CD4-positive, alpha-beta T cell treated with Interleukin-21 for 1 hour (primary cell): ENCODE measurements at places on chromosomes 5 and 9.

GRCh38 chr5:98463676-98464075 is 309.8 kb upstream of the RGMB start:
- DNase-seq, result no peak

- no peak for DNase-seq
Observed at GRCh38 chr5:36502608-36503007, 103.8 kb upstream of the SLC1A3 start.

- DNase-seq, result no peak
Observed at GRCh38 chr5:13708906-13709305, 235.6 kb downstream of the DNAH5 start.

- DNase-seq, result peak; percentile 20
Observed at GRCh38 chr9:95887926-95888497, 12.5 kb downstream of the ERCC6L2 start.

DNA sequence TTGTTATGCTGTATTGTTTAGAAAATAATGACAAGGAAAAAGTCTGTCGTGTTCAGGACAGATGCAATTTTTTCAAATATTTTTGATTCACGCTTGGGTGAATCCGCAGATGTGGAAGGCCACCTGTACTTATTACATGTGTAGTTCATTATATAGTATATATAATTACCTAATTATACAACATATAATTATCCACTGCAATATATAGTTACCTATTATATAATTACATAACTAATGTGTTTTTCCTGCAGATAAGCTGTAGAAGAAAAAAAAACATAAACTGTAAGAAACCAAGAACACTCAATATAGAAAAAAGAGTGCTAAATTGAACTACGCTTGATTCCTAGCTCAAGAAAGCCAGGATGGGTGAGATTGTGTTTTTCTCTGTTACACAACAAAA is 93.6 kb upstream of the RANBP3L start:
- no peak for DNase-seq

DNA sequence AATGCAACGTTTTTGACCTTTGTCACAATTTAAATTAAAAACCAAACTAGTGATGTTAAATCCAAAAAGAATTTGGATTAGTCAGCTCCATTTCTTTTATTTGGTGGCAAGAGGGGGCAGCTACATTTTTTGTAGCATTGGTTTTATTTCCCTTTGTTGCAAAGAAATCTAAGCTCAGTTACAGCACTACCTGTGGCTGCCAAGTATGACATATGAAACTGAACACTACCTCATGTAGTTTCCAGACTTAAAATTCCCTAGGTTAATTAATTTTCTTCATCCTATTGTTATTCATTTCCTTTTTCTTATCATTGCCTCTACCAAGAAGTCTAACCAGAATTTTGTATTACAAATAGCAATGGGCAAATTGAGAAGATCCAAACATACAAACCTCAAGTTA is 393.5 kb downstream of the BRINP1 start:
- no peak for DNase-seq

- DNase-seq, result no peak
Observed at GRCh38 chr9:105971986-105972385, 277.6 kb downstream of the TMEM38B start.

- no peak for DNase-seq
Observed at GRCh38 chr5:137370096-137371071, 128.7 kb downstream of the SPOCK1 start.

DNA sequence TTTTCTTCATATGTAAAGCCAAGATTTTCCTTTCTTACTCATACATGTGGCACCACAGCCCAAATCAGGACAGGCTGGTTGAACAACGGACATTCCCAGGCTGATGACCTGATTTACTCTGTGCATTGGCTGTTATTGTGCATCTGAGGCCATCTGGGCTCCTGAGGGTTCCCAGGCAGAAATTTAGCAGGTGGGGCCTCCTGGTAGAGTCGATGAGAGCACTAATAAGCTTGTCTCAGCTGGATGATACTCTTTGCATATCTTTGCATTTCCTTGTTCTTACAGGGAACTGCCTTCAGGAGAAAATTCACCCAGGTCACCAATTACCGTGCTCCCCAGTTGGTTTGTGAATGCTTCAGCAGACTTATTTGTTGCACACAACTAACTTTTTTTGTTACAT is 605.1 kb downstream of the ELAVL2 start:
- no peak for DNase-seq

- no peak for DNase-seq
Observed at GRCh38 chr5:112388074-112388473, 31.0 kb downstream of the EPB41L4A start.

- DNase-seq, result no peak
Observed at GRCh38 chr9:127308652-127309434, 44.3 kb downstream of the GARNL3 start.

DNA sequence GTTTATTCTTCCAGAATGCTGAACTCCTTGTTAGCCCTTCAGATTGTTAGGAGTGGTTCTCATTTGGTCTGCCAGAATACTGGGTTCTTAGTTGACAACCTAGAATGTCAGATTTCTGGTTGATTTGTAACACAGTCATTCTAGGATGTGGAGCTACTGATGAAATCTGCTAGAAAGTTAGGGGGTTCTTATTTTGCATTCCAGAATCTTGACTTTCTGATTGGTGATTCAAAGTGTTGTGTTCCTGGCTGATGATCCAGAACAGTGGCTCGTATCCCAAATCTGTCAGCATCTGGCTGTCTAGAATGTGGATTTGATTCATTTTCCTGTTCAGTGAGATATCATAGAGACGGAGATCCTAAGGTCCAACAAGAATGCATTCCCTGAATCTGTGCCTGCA is 21.9 kb downstream of the PTGS1 start:
- no peak for DNase-seq

DNA sequence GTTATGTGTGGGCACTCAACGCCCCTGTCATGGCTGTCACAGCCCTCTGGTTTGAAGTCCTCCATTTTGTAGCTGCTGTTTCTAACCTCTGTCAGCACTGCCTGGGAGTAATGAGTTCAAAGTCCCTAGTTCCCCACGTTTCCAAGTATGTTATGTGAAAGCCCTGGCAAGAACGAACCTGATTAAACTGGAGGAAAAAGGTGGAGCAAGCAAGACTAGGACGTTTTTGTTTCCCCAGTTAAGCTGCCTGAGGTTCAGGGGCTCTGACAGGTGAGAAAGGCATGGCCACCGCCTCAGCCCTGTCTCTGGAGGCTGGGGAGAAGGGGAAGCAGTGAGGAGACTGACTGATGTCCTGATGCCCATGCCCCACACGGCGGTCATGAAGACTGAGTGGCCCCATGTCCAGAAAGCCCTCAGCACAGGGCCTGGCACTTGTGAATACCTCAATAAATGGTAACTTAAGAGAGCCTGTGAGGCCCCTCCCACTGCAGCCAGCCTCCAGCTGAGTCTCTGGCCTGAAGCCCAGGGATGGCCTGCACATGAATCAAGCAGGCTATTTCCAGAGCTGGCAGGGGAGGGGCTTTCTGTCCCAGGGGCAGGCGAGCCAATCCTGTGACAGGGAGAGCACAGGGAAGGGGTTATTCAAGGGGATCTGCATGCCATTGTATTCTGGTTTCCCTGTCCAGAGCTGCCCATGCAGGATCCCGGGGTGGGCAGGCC is 61.8 kb downstream of the PFDN1 start:
- DNase-seq, result no peak

- DNase-seq, result peak; percentile 40
Observed at GRCh38 chr5:10364186-10364689, 10.7 kb downstream of the MARCHF6 start.

DNA sequence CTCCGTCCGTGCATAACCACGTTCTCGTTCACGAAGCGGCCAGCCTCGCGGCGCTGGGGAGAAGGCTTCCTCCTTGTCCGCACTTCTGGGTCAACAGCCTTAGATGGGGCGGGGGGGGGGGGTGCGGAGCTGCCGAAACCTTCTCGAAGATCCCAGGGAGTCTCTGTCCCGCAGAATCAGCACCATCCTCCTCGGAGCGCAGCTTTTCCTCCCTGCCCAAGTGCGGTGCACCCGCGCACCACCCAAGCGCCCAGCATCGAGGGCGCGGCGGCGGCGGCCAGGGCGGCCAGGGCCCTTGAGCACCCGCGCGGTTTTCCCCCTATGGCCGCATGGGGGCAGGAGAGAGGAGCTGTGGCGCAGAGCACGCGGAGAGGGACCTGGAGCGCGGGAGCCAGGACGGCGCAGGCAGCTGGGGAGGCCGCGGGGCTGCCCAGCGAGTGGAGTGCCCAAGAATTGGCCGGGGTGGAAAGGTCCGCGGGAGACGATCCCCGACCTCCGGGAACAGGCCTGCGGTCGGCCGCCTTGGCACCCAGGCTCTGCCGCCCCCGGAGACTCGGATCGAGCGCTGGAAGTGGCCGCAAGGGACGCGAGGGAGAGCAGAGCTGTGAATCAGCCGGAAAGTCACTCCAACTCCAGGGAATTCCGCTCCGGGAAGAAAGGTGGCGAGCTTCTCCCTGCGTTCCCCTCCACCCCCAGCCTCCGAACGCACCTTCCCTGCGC is 43.1 kb downstream of the TMEM174 start:
- DNase-seq, result peak; percentile 59

- DNase-seq, result no peak
Observed at GRCh38 chr5:113002423-113002822, 25.8 kb downstream of the DCP2 start.

GRCh38 chr5:76514292-76514691 is 108.9 kb downstream of the F2RL2 start:
- DNase-seq, result no peak

- DNase-seq, result no peak
Observed at GRCh38 chr5:142650881-142651280, 35.0 kb downstream of the FGF1 start.

DNA sequence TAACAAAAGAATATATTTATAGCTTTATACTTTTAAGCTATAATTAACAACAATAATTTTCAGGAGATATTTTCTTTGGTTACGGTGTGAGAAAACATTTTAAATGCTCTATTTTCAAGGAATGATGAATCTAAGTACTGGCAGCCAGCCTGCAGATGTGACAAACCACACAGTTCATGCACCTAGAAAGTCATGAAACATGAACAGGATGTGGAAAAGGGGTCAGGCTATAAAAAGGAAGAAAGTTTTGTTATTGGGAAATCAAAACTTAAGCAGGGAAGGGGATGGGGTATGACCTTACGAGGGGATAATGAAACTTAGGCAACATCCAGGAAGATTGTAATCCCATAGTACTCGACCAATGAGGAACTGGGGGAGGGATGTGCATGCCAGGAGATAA is 508.7 kb upstream of the GRAMD2B start:
- no peak for DNase-seq

DNA sequence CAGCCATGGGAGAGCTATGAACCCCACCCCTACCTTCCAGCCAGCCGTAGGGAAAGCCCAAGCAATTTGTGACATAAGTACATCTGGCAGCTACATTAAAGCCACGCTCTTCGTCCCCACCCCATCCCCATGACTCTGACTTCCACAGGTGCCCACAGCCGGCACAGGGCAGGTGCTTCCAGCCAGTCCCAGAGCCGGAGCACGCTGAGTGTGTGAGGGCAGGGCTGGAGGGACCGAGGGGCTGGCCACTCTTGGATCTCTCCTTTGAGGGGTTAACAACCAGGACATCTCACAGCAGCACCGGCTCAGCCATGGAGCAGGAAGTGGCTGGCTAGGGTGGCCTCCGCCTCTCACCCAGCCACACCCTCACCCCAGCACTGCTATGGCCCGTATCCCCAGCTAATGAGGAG is 2.4 kb upstream of the FAM78A start:
- DNase-seq, result peak; percentile 48

DNA sequence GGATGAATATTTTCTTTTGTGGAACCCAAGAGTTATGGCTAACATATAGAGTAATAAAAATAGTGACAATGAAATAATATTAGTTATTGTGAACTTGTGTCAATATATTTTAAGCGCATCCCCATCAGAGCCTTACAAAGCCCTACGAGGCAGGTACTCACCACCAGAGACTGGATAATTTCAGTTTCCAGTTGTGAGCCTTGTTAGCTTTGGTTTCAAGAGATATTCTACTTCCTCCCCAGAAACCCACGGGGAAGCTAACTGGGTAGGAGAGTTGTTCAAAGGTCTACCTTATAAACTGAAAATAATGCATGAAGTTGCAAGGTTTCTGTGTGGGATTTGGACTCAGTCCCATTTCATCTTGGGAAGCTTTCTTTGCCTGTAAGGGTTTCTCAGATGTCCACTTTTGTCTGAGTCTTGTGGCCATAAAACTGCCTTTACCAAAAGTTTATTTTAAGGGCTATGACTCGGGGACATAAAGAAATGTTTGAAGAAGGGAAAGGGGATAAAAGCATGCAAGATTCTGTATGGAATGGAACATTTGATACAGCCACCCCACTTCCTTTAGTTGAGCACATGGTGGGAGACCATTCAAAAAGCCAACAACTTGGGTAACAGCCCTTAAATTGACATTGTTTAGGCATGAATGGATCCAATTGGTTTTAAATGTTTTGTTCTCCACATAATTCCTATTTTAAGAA is 57.4 kb upstream of the ANKRD55 start:
- DNase-seq, result no peak

DNA sequence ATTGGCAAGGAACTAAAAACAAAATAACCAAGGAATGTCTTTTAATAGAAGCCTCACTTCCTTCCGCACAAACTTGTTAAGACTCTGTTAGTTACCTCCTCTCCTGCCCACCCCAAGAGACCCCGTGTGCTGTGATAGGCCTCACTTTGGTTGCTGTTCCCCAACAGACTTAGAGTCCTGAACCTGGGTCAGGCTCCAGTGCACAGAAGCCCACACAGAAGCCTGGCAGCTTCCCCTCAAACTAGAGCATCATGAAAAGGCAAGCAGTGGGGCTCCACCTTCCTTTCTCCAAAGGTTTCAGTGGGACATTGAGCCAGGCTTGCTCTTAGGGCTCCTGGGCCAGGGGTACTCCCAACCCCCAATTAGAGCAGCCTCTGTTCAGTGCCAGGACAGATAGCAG is 230.5 kb downstream of the ESM1 start:
- DNase-seq, result no peak

DNA sequence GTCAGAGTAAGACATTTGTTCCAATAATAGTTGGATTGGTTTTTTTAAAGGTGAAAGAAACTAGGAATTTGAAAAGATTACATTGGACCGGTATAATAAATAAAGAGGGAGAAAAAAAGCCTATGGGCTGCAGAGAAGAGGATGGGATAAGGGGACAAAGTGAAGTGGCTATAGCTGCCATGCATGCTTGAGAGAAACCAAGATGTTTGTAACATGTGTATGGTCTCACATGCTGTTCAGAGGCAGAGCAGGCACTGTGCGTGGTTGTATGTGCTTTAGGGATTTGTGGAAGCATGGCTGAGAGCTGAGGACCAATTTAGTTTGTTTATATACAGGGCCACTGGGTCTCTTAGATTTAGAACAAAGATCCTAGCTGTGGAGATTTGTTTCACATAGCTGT is 32.7 kb downstream of the LNPEP start:
- no peak for DNase-seq

DNA sequence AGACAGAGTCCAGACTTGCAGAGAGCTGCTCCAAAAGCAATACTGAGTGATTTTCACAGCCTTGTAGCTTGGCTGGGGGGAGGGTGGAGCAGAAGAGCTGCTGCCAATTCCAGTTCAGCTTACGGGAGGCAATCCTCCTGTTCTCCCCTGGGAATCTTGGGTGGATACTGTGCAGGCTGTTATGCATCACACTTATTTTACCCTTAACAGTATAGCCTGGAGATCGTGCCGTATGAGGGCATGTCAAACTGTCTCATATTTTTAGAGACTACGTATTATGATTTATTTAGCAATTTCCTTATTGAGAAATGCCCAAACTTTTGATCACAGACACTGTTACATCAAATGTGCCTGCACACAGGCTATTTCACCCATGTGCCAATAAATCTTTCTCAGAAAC is 85.2 kb downstream of the BASP1 start:
- no peak for DNase-seq

GRCh38 chr9:94714494-94714893 is 12.0 kb upstream of the AOPEP start:
- DNase-seq, result no peak

GRCh38 chr5:180670586-180671359 is 21.4 kb upstream of the FLT4 start:
- peak; percentile 49 for DNase-seq

- DNase-seq, result no peak
Observed at GRCh38 chr9:120692901-120693699, 21.2 kb downstream of the MEGF9 start.
